Mucosa of descending colon (tissue), 3 donors: ENCODE measurements at places on chromosomes 12 and 14.
A peak's percentile ranks its signal among the peaks of the same experiment; 100 is the strongest.

DNA sequence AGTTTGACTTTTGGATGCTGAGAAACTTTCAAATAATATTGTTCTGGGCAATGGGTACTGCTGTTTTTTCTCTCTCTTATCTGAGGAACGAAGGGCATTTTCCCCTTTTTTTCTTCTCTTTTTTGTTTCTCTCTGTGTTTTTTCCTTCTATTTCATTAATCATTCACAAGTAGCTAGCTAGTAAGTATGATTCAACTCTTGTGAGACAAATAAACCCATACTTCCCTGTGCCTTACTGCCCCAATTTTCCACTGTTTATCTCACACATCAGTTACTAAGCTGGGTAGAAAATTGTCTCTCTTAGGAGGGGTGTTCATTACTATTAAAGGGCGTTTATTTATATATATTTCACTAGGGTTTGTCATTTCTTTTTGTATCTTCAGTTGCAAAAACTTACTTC, 437.6 kb downstream of the RERGL start:
- DNase-seq: no peak

- no peak for DNase-seq
Observed at GRCh38 chr12:75891072-75891471, 140.5 kb downstream of the PHLDA1 start.

- DNase-seq: no peak
Observed at GRCh38 chr12:98591209-98591608, 2.3 kb upstream of the SLC25A3 start.

- DNase-seq: no peak
Observed at GRCh38 chr12:56699020-56699661, 11.1 kb upstream of the PTGES3 start.

GRCh38 chr14:68076451-68076850, 256.9 kb downstream of the RAD51B start:
- no peak for DNase-seq

- no peak for DNase-seq
Observed at GRCh38 chr12:84807249-84807648, 105.3 kb downstream of the SLC6A15 start.

DNA sequence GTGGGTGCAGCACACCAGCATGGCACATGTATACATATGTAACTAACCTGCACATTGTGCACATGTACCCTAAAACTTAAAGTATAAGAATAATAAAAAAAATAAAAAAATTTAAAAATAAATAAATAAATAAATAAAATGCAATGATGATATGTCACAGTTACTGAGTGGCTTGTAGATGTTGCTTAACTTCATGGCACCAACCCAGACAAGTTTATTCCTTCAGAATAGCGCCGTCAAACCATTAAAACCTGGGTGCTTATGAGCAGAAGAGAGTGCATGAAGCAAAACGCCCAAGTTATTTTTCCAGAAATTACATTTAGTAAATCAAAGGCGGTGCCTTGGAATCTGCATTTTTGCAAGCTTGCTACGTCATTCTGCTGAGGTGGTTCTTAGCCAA, 417.9 kb downstream of the AEBP2 start:
- no peak for DNase-seq

DNA sequence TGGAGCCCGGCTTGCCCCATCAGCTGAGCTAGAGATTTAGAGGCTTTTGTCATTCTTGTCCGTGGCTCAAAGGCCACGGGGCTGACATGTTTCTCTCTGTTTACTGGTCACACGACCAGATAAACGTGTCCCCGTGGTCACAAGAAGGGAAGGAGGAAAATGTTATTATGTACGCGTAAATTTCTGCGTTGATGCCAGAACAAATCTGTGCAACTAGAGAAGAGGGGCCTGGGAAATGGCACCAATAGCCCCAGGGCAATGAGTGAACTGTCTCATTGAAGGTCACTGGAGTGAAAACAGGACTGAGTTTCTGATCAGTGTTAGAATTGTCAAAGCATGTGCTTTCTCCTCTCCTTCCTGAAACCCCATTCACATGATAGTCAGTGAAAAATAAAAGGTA, 25.3 kb downstream of the OAS2 start:
- DNase-seq: no peak

GRCh38 chr14:95235351-95235750, 78.0 kb upstream of the DICER1 start:
- DNase-seq: no peak

GRCh38 chr12:48110691-48111311, 4.9 kb upstream of the SENP1 start:
- DNase-seq: no peak

- DNase-seq: no peak
Observed at GRCh38 chr12:116333402-116333801, 55.9 kb upstream of the MED13L start.

DNA sequence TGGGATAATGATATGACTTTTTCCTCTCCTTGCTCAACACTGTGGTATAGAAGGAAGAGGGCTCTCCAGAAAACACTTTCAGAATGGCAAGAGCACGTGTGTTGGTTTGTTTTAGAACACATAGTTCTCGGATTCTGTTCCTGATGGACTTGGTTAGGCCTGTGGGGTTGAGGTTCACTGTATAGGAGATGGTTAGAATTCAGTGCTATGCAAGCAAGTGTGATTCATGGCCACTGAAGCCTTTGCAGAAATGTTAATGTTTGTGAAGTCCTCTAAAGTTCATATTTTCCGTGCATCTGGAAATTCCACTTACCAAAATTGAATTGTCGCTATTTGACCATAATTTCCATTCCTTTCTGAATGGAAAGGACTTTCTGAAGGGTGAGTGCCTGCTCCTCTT, 233.2 kb upstream of the DDHD1 start:
- DNase-seq: no peak

DNA sequence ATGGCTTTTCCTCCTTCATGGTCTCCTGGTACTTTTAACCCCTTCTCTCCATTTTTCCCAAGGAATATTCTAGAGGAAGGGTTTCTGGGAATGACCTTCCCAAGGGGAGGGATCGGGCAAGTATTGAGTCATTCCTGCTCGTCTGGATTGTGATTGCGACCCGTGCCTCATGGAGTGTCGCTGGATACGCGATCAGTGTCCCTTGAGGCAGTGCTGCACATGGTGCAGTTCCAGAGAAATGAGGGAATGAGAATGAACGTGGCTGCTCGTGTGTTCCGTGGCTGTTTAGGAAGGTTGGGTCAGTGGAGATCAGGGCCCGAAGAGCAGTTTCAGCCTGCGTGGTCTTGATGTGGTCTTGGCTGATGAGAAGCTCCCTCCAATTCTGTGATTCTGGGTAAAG, 234.4 kb downstream of the CACNA1C start:
- DNase-seq: no peak

DNA sequence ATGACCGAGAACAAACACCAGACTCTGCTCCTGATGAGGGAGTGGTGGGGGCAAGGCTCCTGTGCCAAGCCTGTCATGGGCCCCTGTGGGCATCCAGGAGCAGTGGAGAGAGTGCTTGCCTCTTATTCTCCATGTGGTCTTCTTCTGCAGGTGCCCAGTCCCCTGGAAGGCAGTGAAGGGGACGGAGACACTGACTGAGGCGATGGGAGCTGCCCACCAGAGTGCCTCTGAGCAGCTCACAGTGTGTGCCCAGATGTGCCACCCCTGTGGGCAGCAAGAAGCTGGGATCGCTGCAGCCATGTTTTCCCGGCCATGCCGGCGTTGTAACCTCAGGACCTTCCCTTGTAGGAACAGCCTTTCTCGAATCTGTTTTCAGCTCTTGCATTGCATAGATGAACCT, 6.4 kb upstream of the EP400 start:
- DNase-seq: no peak

- no peak for DNase-seq
Observed at GRCh38 chr14:24051176-24051788, 527 bp upstream of the CARMIL3 start.

- no peak for DNase-seq
Observed at GRCh38 chr12:105382771-105383622, 52.5 kb downstream of the C12orf75 start.

GRCh38 chr14:28254768-28255167, 511.8 kb upstream of the FOXG1 start:
- DNase-seq: no peak

DNA sequence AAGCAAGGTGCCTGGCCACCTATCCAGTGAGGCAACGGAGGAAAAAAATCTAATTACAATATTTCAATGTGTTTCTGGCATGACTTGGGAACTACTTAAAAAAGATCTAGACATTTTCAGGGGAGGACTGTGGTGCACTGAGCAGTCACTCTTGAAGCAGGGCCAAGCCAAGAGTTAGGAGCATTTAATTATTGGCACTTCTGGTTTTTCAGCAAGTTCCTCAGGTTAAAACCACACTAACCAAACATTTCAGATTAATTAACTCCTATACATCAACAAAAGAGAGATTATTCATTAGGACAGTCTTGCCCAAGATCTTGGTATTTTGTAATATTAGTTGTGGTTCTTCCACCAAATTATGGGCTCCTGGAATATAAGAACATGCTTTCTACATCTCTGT, 25.6 kb downstream of the PRKAB1 start:
- DNase-seq: no peak

DNA sequence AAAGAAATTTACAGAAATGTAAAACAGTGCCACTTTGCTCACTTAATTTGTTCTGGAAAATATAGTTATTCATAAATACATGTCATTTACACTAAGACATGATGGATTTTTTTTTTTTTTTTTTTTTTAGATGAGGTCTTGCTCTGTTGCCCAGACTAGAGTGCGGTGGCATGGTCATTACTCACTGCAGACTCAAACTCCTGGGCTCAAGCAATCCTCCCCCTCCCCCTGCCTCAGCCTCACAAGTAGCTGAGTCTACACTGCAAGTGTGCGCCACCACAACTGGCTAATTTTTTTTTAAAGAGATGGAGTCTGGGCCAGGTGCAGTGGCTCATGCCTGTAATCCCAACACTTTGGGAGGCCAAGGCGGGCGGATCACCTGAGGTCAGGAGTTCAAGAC, 101.2 kb downstream of the PPP2R5C start:
- no peak for DNase-seq

- DNase-seq: peak; percentile 73
Observed at GRCh38 chr12:52004042-52004648, 2.6 kb upstream of the TAMALIN start.

- no peak for DNase-seq
Observed at GRCh38 chr12:31517994-31518393, 72.9 kb downstream of the DENND5B start.

DNA sequence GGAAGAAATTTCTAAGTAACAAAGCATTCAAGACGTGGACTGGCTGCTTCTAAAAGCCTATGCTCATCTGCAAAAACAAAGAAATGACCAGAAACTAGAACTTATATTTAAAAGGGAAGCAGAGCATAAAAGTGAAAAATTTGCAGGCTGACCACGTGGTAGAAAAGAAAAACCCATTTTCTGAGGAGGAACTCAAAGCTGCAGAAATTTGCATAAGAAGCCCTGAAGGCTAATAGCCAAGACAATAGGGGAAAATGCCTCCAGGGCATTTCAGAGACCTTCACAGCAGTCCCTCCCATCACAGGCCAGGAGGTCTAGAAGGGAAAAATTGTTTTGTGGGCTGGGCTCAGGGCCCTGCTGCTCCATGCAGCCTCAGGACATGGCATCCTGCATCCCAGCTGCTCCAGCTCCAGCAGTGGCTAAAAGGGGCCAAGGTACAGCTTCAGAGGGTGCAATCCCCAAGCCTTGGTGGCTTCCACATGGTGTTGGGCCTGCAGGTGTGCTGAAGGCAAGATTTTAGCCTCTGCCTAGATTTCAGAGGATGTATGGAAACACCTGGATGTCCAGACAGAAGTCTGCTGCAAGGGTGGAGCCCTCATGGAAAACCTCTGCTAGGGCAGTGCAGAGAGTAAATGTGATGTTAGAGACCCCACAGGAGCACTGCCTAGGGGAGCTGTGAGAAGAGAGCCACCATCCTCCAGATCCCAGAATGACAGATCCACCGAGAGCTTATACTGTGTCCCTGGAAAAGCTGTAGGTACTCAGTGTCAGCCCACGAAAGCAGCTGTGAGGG, 55.5 kb downstream of the CHGA start:
- no peak for DNase-seq

GRCh38 chr12:78790148-78790547, 74.4 kb upstream of the SYT1 start:
- DNase-seq: no peak

DNA sequence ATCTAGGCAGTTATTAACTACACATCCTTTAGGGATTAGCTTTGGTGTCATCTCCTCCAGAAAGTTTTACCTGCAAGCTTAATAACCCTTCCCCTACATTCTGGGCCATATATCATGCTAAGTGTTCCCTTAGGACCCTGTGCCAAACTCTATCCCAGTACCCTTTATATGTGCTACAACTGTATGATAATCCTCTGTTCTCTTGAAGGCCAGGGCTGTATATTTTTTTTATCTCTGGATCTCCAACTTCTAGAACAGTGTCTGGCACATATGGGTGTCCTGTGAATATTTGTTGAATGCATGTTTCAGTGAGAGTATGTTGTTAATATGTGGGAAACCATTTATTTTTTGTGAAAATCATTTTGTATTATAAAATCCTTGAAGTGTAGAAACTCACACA, 106.7 kb downstream of the PPM1A start:
- no peak for DNase-seq

GRCh38 chr12:49201595-49202295, 12.9 kb upstream of the TUBA1A start:
- no peak for DNase-seq

GRCh38 chr12:12467688-12468261, 94.9 kb downstream of the DUSP16 start:
- peak; percentile 48 for DNase-seq

GRCh38 chr12:106672314-106673025, 89.7 kb downstream of the RFX4 start:
- DNase-seq: no peak

DNA sequence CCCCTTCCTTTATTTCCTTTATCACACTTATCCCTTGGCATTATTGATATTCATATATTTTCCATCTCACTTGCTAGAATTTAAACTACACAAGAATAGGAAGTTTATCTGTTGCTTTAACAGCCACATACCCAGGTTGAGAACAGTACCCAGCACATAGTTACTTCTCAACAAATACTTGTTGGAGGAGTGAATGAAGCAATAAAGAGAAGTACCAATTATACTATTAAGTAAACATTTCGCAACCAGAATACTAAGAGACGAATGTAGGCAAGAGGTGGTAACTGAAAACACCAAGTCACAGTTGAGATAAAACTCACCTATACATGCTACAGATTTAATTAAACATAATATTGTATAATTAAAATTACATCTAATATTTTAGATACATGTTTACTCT, 110.9 kb downstream of the FSCB start:
- no peak for DNase-seq
